ENCODE measurements at places on chromosomes 11 and 22. TPM values are rescaled to one million over a fixed set of nuclear protein-coding genes. Genes with fewer than 3 reads are reported as not detected.
A peak's percentile ranks its signal among the peaks of the same experiment; 100 is the strongest.

The ABCG4 gene
- not detected for total RNA-seq

The GRAP2 gene
- not detected for total RNA-seq

The CTSF gene
- not detected for total RNA-seq

DNA sequence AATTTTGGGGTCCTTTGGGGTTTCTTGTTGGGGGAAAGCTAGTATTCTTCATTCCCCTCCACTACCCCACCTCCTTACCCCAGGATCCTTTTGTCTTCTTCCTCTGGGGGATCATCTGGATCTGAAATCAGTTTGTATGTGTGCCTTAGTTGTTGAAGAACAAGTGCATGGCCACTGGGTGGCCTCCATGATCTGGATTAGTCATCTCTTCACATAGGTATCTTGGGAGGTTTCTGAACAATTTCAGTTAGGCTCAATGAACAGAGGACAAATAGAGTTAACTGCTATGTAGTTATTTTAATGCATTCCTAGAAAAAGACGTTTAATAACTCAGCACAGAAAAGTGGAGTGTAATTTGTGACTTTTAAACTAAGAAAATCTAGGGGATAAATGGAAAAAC is 7.1 kb upstream of the VWA5A start:
- DNase-seq = peak; percentile 3

- DNase-seq = peak; percentile 62
Measured at GRCh38 chr22:40898850-40899357, 37.0 kb upstream of the DNAJB7 start.

DNA sequence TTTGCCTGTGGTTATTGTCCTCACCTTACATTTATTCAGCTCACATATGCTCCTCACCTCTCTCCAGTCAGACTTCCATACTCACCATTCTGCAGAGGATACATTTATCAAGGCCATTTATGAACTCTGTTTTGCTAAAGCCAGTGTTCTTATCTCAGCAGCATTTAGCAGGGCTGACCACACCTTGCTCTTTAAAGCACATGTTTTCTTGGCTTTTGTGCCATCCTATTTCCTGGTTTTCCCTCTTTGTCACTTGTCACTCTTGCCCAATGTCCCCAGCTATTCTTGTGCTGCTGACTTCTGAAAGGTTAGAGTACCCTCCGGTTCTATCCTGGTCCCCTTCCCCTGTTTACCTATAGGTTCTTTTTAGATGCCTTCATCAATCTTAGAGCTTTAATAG is 446.6 kb downstream of the NELL1 start:
- no peak for DNase-seq

GRCh38 chr11:71245601-71246391 is 6.6 kb downstream of the SHANK2 start:
- no peak for DNase-seq

DNA sequence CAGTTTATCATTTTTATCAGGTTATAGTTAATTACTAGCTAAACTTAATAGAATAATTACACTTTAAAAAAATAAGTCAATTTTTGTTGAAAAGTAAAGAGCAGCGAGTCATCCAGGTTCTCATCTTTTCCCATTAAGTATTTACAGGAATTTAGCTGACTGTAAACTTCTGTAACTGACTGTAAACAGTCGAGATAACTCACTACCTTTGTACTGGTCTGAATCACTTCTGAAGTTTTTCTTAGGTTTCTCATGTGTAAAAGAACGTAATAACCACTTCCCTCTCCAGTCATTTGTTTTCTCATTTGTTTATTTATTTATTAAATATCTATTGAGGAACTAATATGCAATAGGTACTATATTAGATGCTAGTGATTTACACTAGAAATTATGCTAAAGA is 270.8 kb downstream of the DYNC2H1 start:
- DNase-seq = no peak

GRCh38 chr22:46969491-46969890 is 207.0 kb downstream of the TBC1D22A start:
- DNase-seq = no peak

DNA sequence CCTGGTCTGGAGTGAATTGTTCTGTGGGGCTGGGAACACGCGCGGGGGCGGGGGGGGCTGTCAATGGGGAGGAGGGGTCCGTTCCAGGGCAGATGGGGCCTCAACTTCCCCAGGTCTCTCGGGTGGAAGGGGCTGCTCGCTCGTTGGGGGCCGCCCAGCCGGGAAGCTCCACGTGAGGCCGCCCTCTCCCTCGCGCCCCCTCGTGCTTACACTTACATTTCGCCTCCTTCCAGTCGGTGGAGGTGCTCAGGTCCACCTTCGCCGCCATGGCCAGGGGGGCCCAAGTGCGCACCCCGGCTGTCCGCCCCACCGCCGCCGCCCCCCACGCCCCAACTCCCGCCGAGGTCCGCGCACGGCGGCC is 452 bp downstream of the MACROD1 start:
- DNase-seq = no peak

- DNase-seq = no peak
Measured at GRCh38 chr11:129453293-129453721, 77.7 kb downstream of the BARX2 start.

DNA sequence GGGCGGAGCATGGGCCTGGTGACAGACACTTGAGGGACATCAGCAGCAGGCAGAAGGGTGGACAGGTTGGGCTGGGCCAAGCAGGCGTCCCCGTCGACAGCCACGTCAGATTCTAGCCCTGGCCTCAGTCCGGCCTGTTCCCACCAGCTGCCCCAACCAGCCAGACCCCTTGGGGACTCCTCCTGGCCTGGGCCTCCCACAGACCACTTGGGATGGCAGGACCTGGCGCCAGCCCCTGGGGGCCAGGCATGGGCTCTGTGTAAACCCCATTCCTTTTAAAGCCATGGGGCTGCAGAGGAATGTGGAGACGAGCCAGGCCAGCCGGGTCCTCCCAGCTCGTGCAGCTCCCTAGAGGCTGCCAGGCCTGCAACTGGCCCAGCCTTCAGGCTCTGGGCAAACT is 4.7 kb upstream of the SUSD2 start:
- DNase-seq = no peak

All from HepG2 (cell line).